CD4-positive, alpha-beta T cell treated with Interleukin-6 at 100 ng/mL for 8 hours (primary cell): ENCODE measurements at places on chromosomes 4 and X.

DNA sequence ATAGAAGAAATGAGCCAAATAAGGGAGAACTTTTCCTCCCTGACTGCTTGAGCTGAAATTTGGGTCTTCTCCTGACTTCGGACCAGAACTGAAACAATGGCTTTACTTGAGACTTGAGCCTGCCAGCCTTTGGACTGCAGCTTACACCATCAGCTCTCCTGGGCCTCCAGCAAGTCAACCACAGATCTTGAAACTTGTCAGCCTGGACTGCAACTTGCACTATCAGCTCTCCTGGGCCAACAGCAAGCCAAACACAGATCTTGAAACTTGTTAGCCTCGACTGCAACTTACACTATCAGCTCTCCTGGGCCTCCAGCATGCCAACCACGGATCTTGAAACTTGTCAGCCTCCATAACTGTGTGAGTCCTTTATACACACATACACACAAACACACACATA, 425.9 kb upstream of the PCDH7 start:
- no peak for DNase-seq

GRCh38 chr4:25966171-25966570, 52.2 kb downstream of the SMIM20 start:
- DNase-seq, result no peak

DNA sequence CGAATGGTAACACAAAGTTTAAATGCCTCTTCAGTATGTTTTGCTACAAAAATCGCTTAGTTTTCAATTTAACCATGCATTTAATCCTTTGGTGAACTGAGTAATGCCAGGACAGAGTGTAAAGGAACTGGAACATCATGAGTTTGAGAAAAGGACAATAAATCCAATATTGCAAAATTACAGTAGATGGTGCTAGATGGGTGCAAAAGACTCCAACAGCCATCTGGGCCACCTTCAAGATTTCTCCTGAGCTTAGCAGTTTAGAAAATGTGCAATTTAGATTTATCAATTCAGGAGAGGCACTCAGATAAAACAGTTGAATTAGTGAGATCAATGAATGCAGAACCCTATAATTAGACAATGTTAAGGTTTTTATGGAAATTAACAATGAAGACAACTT, 33.2 kb upstream of the MID1IP1 start:
- no peak for DNase-seq

GRCh38 chr4:124177647-124178425, 534.7 kb downstream of the ANKRD50 start:
- no peak for DNase-seq

DNA sequence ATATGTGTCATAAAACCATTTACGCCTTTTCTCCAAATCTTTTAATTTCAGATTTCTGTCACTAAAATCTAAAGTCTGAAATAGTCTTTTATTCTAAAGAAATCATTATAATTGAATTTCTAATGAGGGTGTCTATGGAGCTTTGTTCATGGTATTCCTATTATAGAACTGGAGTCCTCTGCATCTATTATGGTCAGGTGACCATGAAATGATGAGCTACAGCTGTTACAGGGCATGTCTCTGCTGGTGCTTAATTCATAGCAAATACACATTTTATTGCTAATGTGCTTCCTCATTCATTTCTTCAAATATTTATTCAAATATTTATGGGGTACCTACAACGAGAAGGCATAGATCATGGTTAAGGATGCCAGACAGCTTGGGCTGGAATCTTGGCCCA, 126.1 kb downstream of the NAA11 start:
- DNase-seq, result no peak

DNA sequence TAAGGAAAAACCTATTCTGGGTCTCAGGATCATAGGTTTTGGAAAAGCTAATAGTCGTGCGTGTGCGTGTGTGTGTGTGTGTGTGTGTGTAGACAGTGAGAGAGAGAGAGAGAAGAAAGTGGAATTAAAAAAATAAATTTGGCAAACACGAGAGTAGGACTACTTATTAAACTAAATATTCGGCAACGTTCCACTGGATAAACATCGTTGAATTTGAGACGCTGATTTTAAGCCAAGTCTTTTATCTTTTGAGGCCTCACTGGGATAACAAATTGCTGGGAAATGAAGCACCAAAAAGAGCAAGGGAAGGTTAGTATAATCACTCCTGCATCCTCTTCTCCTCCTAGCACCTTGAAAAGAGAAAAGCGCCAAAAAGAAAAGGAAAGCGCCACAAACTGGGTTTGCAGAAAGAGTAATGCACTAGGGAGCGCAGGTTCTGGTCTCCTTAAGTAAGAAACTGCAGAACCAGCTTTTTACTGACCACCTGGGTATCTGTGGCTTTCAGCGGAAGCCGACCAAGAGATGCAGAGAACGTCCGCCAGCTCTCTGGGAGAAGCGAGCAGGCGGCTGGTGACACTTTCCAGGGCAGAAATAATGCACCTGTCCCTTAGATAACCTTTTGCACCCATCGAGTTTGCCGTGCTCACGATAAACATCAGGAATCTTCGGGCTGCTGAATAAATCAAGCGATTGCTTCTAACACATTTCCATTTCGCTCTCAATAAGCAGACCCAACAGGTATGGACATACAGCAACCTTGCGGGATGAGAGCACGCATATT, 3.4 kb downstream of the ATOH1 start:
- no peak for DNase-seq

DNA sequence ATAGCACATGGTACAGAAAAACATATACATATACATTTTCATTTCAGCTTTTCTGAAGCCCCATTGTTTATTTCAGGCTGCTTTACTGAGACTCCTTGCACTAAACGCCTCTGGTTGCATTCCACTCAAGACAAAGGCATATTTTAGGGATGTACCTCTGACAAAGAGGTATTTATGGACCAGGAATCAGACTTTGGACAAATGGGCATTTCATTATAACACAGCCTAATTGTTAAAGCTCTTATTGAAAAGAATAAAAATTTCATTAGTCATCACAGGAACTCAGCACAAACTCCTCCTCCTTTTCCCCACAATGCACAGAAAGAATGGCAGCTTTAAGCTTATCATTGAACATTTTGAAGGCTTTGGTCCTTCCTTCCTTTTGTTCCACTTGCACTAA, 62.9 kb upstream of the UGT8 start:
- no peak for DNase-seq

DNA sequence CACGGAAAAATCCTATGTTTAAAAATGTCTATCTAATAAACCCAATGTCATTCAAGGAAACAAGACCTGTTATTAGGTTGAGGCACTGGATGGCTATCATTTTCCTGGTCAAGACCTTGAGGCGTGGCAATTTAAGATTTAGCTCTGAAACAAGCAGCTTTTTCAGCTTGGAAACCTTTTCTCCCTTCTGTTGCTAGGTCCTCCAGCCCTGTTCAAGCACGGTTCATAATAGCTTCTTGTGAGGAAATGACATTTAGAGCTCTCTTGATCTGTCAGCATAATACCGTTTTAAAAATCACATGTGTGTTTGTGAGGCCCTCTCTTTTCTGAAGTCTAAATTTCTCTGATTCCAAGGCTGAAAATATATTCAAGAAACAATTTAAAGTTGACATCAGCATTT, 133.6 kb upstream of the GRPR start:
- no peak for DNase-seq

- no peak for DNase-seq
Measured at GRCh38 chr4:142284402-142285221, 561.5 kb downstream of the INPP4B start.

DNA sequence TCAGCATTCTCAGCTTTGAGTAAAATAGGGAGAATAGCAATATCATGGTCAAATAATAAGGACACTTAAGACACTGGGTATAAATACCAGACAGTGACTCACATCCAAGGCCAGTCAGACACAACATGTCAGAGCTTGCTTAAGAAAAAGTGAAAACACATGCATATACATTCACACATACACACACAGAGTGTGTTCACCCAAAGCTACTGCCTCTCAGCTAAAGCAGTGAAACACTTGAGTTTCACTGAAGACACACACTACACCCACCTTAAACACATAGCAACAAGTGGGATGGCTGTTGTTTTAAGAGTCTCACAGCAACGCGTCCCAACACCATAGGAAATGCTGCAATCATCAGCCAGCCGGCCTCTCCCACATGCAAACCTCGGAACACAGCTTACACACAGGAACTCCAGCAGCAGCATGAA, 14.4 kb downstream of the SHROOM4 start:
- DNase-seq, result no peak
